Hepatocyte (in vitro differentiated cells): ENCODE measurements at places on chromosomes 2 and 18. TPM values are rescaled to one million over a fixed set of nuclear protein-coding genes. Genes with fewer than 3 reads are reported as not detected.
A peak's percentile ranks its signal among the peaks of the same experiment; 100 is the strongest.

The TIA1 gene
- 137 and 160 TPM in 2 replicates for total RNA-seq

The COLEC12 gene
- 21.2 and 23.2 TPM in 2 replicates for total RNA-seq

The GNLY gene
- total RNA-seq, result not detected in 2 replicates

The MOCOS gene
- total RNA-seq, result 7.9 and 8.6 TPM in 2 replicates

The RAX gene
- total RNA-seq, result not detected in 2 replicates

GRCh38 chr2:150119819-150120218, 367.6 kb downstream of the RND3 start:
- DNase-seq, result no peak

GRCh38 chr2:213004197-213004821, 147.1 kb downstream of the IKZF2 start:
- no peak for DNase-seq

- no peak for DNase-seq
Measured at GRCh38 chr18:67875944-67876343, 359.4 kb upstream of the DSEL start.

GRCh38 chr2:232447638-232448303, 8.2 kb upstream of the ALPI start:
- no peak for DNase-seq

GRCh38 chr18:51437280-51438271, 240.1 kb upstream of the MEX3C start:
- DNase-seq, result no peak

DNA sequence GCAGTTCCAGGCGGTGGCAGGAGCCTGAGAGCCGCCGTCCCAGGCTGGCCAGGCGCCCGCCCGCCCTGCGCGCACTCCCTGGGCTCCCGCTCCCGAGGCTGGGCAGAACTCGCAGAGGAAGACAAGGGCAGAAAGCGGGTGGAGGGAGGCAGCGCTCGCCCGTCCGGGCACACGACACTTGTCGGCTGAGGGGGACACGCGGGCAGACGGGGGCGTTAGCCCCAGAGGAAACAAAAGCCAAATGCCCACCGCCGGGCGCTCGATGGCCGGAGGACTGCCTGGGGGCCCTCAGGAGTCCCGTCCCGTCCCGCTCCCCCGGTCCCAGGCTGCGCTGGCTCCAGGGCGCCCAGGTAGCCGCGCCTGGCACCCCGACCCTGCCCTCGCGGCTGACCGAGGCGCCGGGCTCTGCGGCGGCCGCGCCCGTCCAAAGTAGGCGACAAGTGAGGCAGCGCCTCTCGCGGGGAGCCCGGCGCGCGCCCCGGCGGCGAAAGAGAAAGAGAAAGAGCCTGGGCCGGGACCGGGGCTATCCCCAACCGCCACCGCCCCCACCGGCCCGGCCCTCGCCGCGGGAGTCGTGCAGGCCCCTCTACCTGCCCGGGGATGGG, 491 bp downstream of the L3MBTL4 start:
- peak; percentile 80 for DNase-seq

DNA sequence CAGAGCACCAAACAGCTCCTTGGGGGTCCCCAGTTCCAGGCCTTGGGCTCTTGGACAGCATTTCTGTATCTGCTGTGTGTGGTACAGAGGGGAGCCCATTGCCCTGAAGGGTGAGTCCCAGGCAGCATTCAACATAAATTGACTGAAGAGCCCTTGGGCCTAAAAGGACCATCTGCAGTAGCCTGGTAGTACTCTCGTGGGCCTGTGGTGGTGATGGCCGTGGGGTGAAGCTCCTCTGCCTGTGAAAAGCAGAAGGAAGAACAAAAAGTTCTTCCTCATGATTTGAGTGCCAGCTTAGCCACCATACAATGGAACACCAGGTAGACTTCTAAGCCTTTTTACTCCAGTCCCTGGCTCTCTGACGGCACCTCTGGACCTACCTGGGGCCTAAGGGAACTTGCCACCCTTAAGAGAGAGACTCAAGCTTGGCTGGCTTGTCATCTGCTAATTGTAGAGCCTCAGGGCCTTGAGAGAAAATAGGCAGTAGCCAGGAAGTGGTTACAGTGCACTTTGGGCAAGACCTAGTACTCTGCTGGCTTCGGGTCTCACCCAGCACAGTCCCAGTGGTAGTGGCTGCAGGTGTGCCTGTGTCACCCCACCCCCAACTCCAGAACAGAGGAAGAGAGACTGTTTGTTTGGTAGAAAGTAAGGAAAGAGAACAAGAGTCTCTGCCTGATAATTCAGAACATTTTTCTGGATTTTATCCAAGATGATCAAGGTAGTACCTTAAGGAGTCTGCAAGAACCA, 84.6 kb upstream of the CERS6 start:
- DNase-seq, result no peak

DNA sequence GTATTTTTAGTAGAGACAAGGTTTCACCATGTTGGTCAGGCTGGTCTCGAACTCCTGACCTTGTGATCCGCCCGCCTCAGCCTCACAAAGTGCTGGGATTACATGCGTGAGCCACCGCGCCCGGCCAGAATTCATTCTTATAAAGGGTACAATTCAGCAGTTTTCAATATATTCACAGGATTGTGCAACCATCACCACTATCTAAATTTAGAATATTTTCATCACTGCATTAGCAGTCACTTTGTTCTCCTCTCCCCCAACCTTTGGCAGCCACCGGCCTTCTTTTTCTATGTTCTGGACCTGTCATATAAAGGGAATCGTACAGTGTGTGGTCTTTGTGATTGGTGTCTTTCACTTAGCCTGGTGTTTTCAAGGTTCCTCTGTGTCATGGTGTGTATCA, 40.7 kb downstream of the TCF7L1 start:
- no peak for DNase-seq

DNA sequence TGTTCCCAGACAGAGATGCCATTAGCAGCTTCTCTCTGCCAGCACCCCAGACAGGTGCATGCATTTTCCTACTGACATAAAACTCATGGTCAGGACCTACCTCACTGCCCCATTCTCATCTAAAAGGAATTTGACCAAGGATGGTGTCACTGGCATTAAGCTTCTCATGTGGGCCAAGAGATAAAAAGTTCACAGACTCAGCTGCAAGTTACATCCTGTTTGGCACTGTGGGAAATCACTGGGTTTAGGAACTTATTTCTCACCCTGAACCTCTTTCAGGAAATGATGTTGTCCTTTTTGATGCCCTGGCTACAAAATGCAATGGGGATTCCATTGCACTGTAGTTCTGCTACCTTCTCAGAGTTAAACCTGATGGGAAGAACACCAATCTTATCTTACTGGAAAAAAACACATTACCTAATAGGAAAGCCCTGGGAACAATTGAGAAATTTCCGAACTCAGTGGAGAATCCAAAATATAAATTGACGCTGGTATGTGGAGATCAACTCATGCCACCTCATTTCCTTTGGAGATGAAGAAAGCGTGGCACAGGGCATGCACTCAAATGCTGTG, 252.1 kb upstream of the COPS8 start:
- no peak for DNase-seq

DNA sequence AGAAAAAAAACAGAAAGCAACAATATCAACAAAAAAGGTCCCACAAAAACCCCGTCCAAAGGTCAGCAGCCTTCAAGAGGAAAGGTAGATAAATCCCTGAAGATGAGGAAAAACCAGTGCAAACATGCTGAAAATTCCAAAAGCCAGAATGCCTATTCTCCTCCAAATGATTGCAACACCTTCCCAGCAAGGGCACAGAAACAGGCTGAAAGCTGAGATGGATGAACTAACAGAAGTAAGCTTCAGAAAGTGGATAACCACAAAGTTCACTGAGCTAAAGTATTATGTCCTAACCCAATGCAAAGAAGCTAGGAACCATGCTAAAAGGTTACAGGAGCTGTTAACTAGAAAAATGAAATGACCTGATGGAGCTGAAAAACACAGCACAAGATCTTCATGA, 226.4 kb upstream of the DSEL start:
- no peak for DNase-seq

DNA sequence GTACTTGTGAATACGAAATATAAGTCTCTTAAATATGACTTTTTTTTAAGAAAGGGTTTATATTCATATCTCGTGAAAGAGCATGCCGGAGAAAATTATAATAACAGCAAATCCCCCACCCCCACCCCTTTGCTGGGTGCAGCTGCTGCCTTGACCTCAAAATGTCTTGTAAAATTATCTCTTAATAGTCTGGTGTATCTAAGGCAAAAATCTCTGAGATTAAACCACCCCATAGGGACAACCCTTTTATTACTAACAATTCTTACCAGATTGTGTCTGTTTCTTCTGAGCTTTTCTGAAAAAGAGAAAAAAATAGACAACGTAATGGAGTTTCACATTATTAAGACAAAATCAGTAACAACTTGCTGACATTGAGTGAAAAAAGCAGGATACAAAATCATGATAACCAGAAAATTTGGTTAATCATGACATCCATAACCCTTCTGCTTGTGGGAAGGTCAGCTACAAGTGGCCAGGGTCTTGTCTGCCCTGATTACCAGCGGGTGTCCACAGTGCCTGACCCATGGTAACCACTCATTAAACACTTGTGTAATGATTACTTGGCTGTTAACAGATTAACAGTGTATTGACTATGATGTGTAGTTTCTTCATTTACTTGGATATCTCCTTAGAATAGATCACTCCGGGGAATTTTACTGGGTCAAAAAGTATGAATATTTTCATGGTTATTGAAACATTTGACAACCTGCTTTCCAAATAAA, 1.5 kb downstream of the STRADB start:
- no peak for DNase-seq

GRCh38 chr18:79498662-79499061, 102.9 kb downstream of the NFATC1 start:
- no peak for DNase-seq

- no peak for DNase-seq
Measured at GRCh38 chr2:161136696-161137324, 23.4 kb upstream of the TANK start.

DNA sequence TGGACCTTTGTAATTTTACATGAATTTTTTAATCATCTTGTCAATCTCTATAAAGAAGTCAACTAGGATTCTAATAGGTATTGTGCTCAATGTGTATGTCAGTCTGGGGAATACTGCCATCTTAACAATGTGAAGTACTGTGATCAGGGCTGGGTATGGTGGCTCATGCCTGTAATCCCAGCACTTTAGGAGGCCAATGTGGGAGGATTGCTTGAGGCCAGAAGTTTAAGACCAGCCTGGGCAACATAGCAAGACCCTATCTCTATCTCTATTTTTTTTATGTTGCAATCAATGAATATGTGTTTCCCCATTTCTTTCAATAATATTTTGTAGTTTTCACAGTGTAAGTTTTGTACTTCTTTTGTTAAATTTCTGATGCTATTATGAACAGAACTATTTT, 185.0 kb downstream of the DYM start:
- no peak for DNase-seq

GRCh38 chr2:44598330-44599119, 236.8 kb downstream of the CAMKMT start:
- DNase-seq, result no peak

DNA sequence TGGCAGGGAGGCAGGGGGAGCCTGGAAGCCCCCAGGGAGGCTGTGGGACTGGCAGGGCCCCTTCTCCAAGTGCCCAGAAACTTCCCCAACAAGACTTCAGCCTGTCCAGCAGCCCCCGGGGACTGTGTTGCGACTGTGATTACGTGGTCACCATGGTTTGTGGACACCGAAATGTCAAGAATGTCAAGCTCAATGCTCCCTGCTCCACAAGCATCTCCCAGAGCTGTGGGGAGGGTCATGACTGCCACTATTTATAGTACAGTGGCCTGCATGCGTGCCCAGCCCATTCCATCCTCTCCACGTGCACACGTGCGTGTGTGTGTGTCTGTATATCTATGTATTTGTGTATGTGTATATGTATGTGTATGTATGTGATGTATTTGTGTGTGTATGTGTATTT, 93.8 kb upstream of the MBOAT2 start:
- no peak for DNase-seq

GRCh38 chr2:54455131-54455562, 980 bp upstream of the SPTBN1 start:
- peak; percentile 26 for DNase-seq

DNA sequence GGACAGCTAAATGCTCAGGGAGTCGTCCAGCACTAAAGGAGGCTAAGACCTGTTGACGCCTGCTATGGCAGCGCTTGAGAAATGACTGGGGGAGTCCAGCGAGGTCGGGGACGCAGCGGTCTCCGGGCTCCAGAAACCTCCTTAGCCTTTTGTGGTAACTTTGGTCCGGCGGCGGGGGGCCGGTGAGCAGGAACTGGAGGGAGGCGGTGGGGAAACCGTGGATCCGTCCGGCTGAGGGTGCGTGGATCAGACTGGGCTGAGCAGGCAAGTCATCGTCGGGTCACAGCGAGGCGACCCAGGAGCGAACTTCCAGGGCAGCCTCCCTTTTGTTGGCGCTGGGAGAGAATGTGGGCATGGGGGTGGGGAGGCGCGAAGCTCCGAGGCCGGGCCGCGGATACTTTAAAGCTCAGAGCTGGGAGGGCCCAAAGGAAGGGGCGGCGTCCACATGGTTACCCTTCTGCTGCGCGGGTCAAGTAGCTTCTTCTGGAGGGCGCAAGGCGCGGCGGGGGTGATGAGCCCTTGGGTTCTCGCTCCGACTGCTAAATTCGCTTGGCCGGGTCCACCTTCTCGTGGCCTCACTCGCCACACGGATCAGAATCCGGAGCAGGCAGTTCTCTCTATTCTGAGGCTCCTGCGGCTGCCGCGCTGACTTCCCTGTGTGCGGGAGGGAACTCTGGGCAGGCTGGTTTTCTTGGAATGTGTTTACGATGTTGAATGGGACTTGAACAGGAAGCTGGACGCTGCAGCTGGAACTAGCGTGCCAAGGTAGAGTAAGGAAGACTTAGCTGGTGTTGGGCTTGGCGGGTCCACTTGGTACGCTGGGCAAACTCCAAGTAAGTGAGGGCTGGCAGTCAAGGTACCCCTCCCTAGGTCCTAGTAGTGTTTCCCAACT, 920 bp downstream of the GULP1 start:
- DNase-seq, result peak; percentile 90

GRCh38 chr2:140604096-140604495, 1526.7 kb downstream of the LRP1B start:
- DNase-seq, result no peak

GRCh38 chr2:68835621-68836020, 35.6 kb downstream of the BMP10 start:
- DNase-seq, result no peak

DNA sequence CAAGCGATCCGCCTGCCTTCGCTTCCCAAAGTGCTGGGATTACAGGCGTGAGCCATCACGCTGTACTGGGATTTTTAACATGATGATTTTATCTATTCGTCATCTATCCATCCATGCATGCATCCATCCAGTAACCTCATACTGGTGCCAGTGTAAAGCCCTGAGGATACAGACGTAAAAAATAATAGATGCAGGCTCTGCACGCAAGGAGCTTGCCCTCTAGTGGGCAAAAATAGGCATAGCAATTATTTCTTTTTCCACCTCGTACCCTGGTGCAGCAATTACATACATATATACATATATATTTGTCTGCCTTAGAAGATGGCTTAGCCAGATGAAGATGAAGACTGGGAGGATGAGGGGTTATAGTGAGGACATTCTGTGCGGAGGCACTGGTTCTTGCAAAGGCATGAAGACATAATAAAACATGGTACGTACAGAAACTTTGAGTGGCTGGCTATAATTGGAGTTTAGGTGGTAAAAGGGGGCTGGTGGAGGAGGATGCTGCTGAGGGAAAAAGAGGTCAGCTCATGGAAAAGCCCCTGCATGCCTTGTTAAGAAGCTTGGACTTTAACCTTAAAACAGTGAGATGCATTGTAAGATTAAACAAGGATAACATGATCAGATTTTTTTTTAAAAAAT, 19.6 kb upstream of the RPIA start:
- DNase-seq, result peak; percentile 58
